Activated CD4-positive, alpha-beta T cell treated with anti-CD3 and anti-CD28 coated beads for 1 hour (primary cell): ENCODE measurements at places on chromosomes 4 and X.

GRCh38 chrX:136473663-136474062, 14.1 kb upstream of the BRS3 start:
- DNase-seq, result no peak

GRCh38 chr4:8289151-8289750, 19.7 kb downstream of the HTRA3 start:
- no peak for DNase-seq

- DNase-seq, result no peak
These were observed 514.0 kb upstream of the SMIM31 start for GRCh38 chr4:164239976-164240375.

GRCh38 chrX:45667666-45668065, 467.0 kb upstream of the DIPK2B start:
- DNase-seq, result no peak

DNA sequence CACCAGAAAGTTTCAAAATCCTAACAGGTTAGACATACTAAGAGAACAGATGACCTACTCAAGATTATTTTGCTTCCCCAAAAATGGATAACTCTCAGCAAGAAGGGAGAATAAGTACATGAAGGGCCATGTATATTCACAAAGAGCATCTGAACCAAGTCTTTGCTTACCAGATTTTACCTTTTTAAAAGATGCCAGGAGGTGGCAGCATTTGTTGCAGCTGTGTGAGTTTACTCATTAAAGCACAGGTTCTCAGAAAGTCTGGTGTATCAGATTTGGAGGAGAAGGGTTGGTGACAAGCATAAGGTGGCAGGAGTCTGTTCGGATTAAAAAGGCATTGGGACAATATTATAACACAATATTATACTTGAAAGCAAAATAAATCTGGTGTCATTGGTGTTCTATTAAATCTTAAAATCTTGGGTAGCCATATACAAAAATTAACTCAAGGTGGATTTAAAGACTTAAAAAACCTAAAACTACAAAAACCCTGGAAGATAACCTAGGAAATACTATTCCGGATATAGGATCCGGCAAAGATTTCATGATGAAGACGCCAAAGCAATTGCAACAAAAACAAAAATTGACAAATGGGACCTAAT, 51.3 kb upstream of the NFKB1 start:
- no peak for DNase-seq

GRCh38 chr4:169619518-169619957, 840 bp upstream of the CLCN3 start:
- peak; percentile 22 for DNase-seq

DNA sequence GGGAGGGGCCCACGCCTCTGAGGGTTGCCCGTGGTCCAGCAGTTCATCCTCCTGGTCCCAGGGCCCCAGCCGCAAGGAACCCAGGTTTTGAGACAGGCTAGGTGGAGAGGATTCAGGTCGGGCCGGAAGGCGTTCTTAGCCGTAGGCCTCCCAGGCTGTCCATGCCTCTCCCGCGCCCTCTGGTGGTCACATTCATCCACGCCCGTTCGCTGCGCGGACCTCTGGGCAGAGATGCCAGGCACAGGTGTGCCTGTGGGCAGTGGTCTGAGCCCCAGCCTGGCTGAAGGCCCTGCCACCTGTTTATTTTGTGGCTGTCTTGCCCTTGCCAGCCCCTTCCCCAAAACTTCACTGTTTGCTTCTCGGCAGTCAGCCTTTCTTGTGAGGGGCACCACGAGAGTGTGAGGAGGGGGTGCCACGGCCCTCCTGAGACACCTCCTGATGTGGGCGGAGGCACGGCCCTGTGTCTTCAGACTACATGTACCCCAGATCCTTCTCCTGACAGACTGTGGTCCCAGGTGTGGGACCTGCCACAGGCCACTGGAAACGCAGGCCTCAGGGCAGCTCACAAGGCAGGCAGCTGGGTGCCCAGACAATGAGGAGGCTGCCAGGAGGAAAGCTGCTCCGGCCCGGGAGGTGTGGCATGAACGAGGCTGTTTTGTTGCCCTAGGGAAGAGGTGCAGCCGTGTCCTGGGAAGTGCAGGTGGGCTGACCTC, 5.0 kb downstream of the UVSSA start:
- DNase-seq, result peak; percentile 80

DNA sequence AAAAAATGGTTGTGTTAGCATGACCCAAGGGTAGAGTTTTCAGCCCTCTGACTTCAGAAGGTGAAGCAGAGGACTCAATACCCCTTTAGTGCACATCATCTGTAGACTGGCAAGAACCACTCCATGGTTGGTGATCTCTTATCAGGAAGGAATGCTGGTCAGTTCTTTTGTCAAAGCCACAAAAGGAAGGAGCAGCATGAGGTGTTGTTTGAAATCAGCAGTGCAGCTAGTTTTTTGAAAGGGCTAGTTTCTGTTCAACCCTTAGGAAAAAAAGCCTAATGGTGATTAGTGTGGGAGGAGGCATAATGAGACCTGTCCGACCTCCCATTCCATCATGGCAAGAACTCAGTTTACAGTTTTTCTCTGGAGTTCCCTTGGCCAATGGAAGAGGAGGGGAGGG, 362.0 kb upstream of the CT83 start:
- DNase-seq, result no peak

- DNase-seq, result no peak
These were observed 3.2 kb upstream of the ETNPPL start for GRCh38 chr4:108766058-108766457.

DNA sequence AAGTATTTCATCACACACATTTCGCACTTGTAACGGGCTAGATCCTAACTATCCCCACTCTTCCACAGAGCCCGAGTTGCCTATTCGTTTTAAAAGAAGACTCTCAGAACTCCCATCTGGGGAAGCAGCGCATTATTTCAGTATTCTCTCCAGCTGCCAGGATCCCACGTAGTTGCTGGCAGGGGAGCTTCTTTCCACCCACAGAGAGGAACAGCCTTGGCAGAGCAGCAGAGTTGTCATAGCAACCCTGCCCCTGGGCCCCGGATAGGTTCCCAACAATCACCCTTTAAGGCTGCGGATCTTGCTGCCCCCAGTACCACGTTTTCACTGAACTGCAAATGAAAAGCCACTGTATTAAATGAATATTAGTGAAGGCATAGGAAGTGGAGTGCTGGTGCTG, 106.7 kb downstream of the GPM6A start:
- DNase-seq, result no peak

- no peak for DNase-seq
These were observed 36.6 kb downstream of the ANAPC10 start for GRCh38 chr4:145061318-145061920.

DNA sequence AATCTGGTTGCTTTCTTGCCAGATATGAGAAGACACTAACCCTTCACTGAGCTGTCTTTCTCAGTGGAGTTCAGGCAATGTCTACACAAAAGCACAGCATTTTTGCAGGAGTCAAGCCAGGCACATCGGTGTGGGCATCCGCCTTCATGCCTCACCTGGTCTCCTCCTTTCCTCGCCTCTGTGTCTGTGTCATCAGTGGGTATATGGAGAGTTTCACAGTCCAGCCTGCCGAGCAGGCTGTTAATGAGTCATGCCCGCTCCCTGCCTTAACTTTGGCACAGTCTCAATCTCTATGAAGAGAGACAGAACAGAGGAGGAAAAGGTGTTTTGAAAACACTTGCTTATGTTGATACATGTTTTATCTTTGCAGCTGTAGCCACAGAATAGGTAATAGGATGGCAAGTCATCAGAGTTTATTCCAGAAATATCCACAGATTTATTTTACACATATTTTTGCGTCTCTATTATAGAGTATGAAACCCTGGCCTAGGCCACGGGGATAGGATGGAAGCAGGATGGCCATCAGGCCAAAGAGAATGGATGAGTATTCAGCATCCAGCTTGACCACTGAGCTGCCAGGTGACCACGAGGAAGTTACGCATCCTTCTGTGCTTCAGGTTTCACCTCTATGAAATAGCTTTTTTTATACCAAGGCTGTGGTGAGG, 32.8 kb upstream of the MAML3 start:
- DNase-seq, result no peak

DNA sequence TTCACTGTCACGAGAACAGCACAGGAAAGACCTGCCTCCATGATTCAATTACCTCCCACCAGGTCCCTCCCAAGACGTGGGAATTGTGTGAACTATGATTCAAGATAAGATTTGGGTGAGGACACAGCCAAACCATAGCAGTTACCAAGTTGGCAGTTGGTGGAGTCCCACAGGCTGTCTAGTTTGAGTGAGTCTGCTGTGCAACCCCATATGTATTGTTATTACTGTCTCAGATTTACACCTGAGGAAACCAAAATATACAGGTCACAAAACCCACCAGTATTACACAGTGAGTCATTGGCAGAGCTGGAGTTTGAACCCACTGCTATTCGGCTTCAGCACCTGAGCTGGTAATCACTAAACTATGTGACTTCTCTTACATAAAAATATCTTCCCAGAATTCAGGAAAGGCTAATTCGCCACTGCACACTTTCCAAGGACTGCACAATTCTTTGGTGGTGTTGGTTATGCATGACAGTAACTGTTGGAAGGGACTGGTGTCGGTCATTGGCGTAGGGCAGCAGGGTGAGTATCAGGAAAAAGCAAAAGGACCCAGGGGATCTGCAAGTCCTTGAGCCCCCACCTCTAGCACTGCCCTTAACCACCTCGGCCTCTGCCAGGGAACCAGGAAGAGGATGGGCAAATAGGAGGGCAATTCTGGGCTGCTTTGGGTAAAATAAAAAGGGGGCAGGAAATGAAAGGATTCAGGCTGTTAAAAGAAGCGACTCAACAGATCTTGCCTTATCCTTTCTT, 110.1 kb downstream of the USP46 start:
- DNase-seq, result no peak

DNA sequence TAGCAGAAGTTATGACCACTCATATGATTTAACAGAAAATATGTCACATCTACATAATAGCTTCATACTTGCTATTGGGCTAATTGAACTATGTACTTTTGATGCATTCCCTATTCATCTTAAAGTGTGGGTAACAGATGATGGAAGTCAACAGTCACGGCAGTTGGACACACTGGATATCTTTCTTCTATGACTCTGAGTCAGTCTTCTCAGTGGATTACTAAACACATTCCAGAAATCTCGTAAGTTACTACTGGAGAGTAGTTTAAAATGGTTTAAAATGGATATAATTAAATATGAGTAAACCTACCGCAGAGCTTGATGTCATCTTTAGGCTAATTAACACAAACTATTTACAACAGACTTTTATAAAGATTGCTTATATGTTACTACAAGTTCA, 30.1 kb upstream of the CFAP299 start:
- no peak for DNase-seq

- DNase-seq, result no peak
These were observed 286.1 kb downstream of the INPP4B start for GRCh38 chr4:142559986-142560385.

- no peak for DNase-seq
These were observed 61.0 kb downstream of the ANXA3 start for GRCh38 chr4:78612398-78613178.

DNA sequence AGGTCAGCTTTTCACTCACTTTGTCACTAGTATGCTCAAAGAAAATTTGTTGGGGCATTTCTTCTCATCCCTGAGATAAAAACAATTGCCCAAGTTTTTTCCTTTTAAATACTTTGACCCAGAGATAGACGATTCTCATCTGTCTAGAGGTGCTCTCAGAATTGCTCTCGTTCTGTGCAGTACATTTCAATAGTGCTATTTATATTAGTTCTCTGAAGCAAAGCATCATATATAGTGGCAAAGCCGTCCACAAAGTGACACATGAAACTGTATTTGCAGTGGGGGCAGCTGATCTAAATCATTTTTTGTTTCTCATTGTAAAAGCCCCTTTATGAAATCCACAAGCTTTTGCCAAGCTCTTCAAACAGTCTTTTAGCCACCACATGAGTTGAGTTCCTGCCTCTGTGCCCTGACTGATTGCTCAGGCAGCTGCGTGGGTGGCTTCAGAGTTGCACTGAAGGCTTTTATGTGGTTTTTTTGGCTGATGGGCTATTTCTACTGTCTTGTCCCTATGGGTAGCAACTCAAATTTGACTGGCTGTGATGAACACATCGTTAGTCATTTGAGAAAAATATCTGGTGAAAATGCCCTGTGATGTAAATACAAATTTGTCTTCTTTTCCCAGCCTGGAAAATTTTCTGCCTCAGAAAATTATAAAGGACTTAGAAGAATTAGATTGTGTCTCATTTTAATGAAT, 119.1 kb upstream of the OTUD4 start:
- DNase-seq, result peak; percentile 13

- DNase-seq, result no peak
These were observed 737 bp downstream of the FGF2 start for GRCh38 chr4:122827258-122827878.

DNA sequence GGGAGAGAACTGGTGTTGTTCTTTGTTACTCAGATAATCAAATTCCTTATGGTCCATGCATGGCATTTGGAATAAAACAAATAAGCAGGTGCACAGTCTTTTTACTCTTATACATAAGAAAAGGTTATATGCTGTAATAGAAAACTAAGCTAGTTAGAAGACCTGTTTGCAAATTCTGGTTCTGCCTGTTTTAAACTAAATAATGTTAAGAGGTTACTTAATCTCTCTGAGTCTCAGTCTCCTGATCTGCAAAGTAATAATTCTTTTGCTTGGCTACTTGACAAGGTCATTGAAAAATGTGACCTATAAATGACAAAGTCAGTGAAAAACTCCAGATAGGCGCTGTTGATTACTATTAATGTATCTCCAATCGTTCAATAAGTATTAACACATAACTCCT, 42.5 kb upstream of the ANXA3 start:
- DNase-seq, result no peak

DNA sequence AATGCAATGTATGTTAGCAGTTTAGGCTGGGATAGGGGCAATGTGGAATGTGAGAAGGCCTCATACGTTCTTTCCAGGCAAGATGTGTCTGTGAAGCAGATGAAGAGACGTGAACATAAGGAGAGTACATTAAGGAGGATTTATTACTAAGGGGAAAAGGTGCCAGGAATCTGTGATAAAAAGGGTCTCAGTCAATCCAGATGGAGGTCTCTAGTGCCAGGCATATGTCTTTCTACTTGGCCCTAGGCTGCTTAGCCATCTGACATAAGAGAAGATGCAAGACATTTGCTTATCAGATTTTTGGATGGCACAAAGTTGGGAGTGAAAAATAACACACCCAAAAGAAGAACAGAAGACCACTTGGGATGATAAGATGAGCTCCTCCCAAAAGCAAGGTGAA, 93.0 kb upstream of the PRKG2 start:
- DNase-seq, result no peak

- no peak for DNase-seq
These were observed 582.3 kb downstream of the KCNIP4 start for GRCh38 chr4:21366312-21366711.

- DNase-seq, result no peak
These were observed 483.6 kb downstream of the BCOR start for GRCh38 chrX:39613997-39614679.

DNA sequence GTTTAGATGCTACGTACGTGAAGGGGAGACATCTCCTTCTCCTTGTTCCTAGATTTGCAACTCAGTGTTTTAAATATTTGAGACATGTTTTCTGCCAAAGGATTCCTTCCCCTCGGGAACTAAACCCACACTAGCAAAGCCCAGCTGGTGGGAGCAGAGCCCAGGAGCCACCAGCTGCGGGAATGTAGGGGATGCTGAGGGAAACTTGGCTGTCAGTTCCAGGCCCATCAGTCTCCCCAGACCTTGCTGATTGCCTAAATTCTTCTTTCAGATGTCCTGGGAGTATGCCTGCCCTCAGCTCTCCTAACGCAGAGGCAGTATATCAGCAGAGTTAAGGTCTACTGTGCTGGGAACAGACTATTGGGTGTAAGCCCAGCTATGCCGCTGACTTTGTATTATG, 630.0 kb upstream of the TENM3 start:
- no peak for DNase-seq
